ENCODE measurements at places on chromosomes 7 and 10.

- no peak for DNase-seq
Measured at GRCh38 chr7:33487998-33488682, 358.8 kb downstream of the BBS9 start.

DNA sequence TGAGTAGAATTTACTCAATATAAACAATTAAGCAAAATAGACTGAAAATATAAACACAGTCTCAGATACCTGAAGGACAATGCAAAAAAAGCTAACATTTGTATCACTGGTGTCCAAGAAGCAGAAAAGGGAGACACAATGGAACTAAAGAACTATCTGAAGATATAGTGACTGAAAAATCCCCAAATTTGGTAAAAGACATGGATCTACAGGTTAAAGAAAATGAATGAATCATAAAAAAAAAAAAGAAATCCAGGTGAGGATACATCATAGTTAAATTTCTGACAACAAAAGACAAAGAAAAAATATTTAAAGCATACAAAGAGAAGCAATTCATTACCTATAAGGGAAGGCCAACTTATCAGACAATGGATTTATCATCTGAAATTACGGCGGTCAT is 114.7 kb upstream of the PPP1R3A start:
- DNase-seq, result no peak

GRCh38 chr7:53111031-53111430 is 75.6 kb downstream of the POM121L12 start:
- no peak for DNase-seq

DNA sequence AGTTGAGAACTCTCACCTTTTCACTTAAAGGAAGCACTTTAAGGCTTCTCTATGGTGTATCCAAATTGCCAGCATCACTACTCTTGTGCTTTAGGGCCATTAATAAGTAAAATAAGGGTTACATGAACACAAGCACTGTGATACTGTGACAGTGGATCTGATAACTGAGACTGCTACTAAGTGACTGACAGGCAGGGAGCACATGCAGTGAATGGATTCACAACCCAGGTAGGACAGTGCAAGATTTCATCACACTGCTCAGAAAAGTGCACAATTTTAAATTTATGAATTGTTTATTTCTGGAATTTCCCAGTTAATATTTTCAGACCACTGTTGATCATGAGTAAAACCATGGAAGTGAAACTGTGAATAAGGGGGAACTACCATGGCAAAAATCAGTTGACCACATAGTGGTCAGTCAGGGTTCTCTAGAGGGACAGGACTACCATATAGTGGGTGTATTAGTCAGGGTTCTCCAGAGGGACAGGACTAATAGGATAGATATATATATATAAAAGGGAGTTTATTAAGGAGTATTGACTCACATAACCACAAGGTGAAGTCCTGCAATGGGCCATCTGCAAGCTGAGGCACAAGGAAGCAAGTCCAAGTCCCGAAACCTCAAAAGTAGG is 20.9 kb upstream of the CYP51A1 start:
- no peak for DNase-seq

DNA sequence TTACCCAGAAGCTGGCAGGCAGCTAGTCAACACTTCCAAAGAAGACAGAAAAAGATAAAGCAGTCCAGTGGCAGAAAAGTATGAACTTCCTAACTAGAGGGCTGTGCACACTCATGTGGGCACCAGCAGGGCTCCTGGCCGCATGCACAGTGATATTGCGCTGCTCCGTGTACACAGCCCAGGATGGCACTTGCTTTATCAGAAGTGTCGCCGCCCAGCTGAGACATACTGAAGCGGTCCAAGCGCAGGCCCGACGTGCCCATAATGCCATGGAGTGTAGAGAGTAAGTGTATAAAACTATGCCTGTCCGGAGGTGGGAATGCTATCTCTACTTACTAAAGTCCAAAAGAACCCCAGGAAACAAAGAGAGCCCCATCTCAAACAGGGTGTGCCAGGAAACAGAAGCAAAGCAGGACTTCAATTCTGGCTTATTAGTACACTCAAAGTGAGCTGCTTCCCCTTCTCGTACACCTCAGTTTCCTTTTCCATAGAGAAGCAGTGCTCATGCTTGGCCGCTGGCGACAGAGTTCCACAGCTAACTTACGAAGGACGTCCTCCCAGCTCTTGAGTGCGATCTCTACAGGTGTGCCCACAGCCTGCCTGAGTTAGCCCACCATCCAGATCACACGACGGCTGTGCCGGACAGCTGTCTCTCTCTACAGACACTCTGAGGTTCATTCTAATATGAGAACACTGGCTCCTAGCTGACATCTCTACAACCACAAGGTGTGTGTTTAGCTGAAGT is 234.3 kb downstream of the COBL start:
- no peak for DNase-seq

DNA sequence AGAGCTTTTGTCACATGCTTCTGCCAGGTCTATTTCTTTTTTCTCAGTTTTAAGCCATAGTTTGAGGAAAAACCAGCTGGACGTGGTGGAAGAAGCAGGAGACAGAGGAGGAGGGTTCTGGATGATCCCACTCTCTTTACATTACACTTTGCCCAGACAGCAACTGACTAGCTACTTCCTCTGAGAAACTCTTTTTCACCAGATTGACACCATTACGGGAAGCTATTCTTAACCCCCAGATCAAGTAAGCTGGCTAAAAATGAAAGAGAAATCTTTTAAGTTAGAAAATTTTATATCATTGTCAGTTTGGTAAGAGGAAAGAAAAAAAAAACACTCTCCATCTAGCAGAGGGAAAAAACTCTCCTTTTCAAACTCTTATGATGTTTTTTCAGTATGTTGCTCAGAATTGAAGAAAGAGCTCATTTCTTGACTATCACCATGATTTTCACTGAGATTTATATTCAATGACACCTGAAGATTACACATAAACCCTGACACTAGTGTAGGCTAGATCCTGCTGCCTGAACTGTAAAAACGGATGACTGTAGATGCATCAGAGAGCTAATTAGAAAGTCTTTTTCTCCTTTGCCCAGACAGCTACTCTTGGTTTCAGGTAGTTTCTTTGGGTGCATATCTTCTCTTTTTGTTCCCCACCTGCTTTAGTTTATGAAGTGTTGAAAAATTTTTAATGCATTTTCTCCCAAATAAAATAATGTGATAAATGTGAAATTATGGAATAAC is 203.1 kb downstream of the TFEC start:
- no peak for DNase-seq

DNA sequence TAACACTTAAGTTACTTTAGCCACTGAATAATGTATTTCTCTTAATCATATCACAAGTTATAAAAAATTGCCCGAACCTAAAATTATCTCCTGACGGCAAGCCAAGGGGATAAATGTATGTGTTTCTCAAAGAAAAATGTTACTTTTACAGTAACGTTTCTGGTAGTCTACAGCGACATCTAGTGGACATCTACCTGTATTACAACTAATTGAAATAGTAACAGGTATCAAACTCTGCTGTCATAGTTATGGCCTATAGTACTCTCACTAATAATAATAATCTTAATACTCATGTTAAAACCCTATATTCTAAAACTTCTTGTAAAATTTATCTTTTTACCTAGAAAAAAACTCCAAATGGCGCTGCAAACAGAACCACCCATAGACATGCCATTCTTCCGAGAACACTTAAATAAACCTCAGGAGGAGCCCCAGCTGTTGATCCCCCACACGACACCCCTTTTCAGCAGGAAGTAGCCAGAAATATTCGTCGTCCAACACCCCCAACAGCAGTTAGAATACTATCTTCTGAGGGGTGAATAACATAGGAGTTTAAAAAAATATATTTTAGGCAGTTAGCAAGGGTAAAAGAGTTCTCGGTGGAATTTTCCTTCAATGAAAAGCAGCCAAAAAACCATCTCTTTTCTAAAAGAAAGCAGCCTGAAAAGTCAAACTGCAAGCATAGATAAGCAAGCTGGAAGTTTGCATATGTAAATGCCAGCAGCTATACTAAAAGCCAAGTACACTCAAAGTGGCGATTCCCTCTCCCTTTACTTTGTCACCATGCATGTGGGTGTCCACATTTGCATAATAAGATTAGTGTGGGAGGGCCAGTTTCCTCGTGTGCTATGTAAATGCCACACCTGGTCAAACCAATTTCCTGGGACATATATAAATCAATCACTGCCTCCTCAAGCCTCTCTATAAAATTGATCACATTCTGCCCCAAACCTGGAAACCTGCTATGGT is 40.5 kb upstream of the ZNF107 start:
- DNase-seq, result no peak

- no peak for DNase-seq
Measured at GRCh38 chr7:36895192-36895591, 170.9 kb upstream of the AOAH start.

DNA sequence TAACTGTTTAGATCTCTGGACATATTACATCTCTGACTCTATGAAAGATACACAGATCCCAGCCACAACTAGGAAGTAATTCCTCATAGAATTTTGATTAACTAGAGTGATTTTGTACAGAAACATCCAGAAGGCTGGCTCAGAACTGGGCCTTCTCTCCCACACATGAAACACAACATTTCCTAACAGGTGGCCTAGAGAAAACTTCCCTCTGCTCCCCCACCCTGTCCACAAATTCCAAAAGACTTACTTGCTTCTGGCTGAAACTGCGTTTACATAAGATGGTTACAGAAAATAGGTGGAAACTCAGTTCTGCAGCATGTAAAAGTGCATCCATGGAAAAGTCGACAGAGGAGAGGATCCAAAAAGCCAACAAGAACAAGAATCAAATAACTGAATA is 132.9 kb downstream of the FZD1 start:
- DNase-seq, result no peak

DNA sequence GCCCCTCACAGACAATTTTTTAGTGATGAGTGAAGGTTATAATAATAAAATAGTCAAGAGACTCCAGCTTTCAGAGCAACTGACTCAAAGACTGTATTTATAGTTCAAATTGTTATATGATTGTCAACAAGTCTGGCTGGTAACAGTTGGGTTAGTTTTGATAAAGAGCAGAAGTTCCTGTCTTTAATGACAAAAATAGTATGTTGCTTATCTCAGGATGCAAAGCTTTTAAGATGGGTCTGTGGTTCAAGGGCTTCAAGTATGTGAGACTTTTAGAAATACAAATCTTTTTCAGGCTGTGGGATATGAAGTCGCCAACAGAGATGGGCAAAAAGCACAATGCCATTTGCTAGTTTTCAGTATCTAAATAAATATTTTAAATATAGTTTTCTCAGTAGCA is 118.4 kb downstream of the ABCA13 start:
- DNase-seq, result no peak

DNA sequence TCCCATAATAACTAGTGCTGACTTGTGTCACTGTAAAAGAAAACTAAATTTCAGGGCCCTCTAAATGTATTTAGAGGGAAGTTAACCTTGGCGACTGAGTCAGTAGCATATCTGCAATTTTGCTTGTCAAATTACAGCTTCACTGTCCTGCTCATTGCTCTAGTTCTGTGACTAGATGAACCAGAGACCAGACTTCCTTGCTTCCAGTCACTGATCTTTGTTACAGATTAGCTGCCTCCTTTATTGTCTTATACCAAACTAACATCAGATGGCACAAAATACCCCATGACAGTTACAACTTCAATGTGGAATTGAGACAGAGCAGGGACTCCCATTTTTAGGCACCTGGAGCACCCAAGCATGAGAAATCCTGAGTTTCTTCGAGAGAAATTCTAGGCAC is 79.9 kb upstream of the POM121L12 start:
- no peak for DNase-seq

- DNase-seq, result no peak
Measured at GRCh38 chr10:43902842-43903241, 254.2 kb upstream of the ZNF32 start.

GRCh38 chr10:124525751-124526600 is 64.4 kb downstream of the LHPP start:
- no peak for DNase-seq

DNA sequence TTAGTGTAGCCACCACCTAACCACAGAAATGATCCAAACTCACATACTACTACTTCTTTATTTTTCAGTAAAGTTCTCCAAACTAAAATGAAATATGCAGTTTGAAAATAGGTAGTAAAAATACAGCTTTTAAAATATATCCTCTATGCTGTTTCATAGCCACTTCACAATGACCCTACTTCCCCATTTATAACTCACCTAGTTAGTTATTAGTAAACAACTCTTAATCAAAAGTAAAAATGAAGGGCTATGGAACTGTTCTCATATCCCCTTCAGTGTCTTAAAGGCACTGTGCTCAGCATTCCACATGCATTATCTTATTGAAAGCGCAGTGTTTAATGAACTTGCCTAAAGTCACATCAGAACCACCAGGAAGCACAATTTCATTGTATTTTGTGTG is 43.5 kb downstream of the KMT2C start:
- DNase-seq, result no peak

- peak; percentile 54 for DNase-seq
Measured at GRCh38 chr7:96481796-96482195, 159.9 kb upstream of the SLC25A13 start.

GRCh38 chr7:142457146-142457703 is 199.4 kb upstream of the PRSS58 start:
- DNase-seq, result no peak

GRCh38 chr7:391961-392524 is 102.1 kb downstream of the FOXL3 start:
- no peak for DNase-seq

DNA sequence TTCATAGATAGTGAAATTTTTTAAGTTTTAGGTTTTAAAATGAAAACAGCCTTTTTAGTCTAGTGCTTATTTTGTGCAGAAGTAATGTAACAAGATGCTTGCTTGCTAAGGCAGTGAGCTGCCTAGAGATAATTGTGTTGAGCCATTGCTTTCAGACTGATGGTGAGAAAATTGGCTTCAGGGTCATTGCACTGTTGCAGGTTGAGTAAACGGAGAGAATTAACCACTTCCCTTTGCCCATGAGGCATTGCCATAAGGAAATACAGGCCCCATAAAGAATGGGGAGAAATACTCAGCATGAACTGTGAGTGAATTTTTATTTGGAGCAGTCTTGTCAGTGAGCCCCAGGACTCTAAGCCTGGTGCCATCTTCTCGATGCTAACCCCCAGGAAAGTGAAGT is 140.5 kb downstream of the LRRC4 start:
- no peak for DNase-seq

GRCh38 chr10:30893208-30893607 is 138.5 kb downstream of the ZNF438 start:
- no peak for DNase-seq

Data from fibroblast of skin of scalp (primary cell).